ENCODE measurements at places on chromosomes 11 and 22.

- no peak for DNase-seq
These were observed 57.9 kb downstream of the RAB38 start for GRCh38 chr11:88117281-88117858.

DNA sequence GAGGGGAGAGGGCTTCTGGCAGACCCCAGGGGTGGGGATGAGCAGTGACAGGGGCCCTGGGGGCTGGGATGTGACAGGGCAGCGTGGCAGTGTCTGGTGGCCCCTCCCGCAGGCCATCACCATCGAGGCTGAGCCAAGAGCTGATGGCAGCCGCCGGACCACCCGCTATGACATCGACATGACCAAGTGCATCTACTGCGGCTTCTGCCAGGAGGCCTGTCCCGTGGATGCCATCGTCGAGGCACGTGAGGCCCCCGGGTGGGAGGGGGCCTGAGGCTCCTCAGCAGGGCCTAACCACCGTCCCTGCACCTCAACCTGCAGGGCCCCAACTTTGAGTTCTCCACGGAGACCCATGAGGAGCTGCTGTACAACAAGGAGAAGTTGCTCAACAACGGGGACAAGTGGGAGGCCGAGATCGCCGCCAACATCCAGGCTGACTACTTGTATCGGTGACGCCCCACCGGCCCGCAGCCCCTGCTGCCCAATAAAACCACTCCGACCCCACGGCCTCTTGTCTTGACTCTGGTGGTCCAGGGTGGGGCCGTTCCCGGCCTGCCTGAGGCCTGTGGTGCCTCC lies 2.6 kb upstream of the TCIRG1 start:
- no peak for DNase-seq

DNA sequence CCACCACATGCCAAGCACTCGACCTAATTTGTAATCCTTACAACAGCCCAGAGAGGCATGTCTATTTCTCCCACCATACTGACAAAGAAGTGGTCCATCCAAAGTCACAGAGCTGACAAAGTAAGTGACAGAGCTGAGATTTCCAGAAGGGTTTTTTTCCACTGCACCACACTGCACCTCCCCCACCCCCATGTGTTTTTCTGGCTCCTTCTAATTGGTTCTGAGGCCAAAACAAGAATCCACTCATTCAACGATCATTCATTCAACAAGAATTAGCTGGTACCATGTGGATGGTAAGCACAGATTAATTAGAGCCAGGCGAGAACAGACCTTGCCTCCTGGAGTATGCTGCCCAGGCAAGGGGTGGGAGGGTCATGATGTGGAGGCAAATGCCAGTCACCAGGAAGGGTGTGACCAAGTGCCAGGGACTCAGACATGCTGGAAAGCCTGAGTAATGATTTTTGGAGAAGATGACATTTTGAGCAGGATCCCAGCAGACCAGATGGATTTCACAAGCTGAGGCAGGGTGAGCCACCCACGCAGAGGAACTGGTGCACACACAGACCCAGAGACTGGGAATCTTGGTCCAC lies 14.9 kb upstream of the PRG2 start:
- no peak for DNase-seq

DNA sequence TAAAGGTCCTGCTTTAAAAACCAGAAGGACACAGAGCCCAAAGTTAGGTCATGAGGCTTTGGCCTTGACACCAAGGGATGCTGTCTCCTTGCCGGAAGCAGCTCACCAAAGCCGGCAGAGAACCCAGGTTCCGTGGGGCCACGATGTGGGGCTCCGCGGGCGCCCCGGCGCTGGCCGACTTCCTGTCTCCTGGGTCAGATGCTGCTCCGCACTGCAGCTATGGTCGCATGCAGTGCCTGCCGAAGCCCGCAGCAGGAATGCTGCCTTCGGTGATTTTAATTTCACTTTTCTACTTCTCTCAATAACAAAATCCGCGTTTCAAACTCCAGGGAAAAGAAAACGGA lies 454 bp upstream of the OTUB1 start:
- no peak for DNase-seq

DNA sequence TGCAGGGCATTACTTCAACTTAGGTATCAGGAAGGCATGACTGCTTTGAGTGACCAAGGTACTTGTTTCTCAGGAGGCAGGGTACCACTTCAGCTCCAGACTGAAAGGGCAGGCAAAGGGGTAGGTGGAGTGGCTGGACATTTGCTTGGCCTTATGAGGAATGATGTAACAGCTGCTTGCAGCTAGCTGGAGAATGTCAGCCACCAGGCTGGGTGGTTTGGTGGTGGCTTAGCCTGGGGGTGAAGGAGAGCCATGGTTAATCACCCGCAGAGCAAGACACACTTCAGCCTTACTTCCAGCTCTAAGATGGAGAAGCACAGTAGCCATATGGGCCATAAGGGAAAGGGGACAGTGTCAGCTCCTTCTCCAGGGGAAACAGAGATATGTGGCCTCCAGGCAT lies 146.1 kb downstream of the APIP start:
- DNase-seq = no peak
